ENCODE measurements at places on chromosomes 13 and 19. TPM values are rescaled to one million over a fixed set of nuclear protein-coding genes. Genes with fewer than 3 reads are reported as not detected.

DNA sequence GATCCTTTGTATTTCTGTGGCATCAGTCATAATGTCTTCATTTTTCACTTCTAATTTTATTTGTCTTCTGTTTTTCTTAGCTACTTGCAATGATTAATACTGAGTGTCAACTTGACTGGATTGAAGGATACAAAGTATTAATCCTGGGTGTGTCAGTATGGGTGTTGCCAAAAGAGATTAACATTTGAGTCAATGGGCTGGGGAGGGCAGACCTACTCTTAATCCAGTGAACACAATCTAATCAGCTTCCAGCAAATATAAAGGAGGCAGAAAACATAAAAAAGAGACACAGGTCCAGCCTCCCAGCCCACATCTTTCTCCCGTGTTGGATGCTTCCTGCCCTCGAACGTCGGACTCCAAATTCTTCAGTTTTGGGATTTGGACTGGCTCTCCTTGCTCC lies 640.9 kb upstream of the MIR17HG start:
- no peak for DNase-seq

DNA sequence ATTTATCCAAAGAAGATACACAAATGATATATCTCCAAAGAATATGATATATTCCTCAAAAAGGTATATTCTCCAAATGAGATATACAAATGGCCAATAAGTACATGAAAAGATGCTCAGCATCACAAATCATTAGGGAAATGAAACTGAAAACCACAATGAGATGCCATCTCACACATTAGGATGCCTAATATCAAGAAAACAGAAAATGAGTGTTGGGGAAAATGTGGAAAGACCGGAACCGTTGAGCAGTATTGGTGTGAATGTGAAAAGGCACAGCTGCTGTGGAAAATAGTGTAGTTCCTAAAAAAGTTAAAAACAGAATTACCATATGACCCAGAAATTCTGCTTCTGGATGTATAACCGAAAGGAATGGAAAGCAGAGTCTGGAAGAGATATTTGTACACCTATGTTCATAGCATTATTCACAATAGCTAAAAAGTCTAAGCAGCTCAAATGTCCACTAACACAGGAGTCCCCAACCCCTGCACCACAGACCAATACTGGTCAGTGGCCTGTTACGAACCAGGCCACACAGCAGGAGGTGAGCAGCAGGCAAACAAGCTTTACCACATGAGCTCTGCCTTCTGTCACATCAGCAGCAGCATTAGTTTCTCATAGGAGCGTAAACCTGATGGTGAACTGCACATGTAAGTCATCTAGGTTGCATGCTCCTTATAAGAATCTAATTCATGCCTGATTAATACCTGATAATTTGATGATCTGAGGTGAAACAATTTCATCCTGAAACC lies 291.9 kb downstream of the PCDH20 start:
- DNase-seq, result no peak

GRCh38 chr19:29323021-29323430 lies 110.1 kb upstream of the UQCRFS1 start:
- DNase-seq, result no peak

GRCh38 chr13:36668316-36668715 lies 5.5 kb upstream of the SERTM1 start:
- no peak for DNase-seq

GRCh38 chr13:24900507-24900906 lies 136.5 kb downstream of the RNF17 start:
- no peak for DNase-seq

DNA sequence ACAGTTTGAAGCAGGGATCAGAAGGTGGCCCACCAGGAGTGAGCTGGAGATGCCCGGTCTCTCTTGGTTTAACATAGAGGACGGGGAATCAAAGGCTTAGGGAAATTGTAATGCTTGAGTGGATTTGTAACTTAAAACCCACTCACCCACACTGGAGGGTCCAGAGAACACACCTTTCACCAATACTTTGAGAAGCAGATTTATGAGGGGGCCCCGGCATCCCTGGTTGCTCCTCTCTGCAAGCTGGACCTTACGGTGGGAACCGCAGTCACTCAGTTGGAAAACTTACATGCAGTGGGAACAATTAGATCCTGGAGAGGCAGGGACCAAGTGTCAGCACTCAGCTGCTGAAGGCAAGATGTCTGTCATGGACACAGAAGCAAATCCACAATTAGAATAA lies 20.5 kb downstream of the PPP5C start:
- DNase-seq, result no peak

GRCh38 chr19:29620931-29621351 lies 14.9 kb downstream of the POP4 start:
- no peak for DNase-seq

- DNase-seq, result no peak
Observed at GRCh38 chr13:23087880-23088279, 92.9 kb upstream of the SGCG start.

The APBA3 gene
- 36.3 TPM for total RNA-seq

The FFAR3 gene
- not detected for total RNA-seq

The DZIP1 gene
- not detected for total RNA-seq
